Stimulated activated CD4-positive, alpha-beta T cell treated with anti-CD3 and anti-CD28 coated beads, Interleukin-1b, Interleukin-23, amount 100 ng/mL, for 4 hours (primary cell): ENCODE measurements at places on chromosomes 13 and 19.

GRCh38 chr13:24877531-24877930, 113.6 kb downstream of the RNF17 start:
- no peak for DNase-seq

- no peak for DNase-seq
These were observed 130.1 kb downstream of the ZDHHC20 start for GRCh38 chr13:21328836-21329477.

DNA sequence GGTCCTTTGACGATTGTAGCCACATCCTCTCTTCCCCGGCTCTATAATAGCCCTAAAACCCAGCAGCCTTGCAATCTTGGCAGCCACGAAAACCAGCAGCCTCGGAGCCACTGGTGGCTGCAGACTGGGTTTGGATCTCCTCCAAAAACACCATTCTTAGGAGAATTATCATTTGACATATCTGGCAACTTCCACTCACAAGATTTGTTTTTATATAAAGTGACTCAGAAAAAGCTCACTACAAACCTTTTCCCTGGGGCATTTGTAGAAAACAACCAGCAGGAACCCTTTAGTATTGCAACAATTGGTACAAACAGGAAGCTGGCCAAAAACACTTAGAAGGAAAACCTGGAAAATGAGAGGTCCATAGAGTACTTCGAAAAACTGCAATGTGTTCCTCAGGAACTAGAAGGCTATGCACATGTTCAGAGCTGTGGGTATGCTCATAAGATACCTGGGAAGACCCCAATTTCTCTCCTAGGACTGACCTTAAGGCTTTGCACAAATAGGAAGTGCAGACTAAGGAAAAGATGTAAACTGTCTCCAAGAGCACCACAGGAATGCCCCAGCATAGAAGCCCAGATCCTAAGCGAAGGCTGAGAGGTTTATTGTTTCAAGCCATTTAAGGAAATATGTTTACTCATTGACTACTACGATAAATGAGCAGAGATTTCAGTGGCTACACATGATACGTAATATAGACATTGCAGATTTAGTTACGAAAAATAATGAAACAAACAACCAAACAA, 71.2 kb downstream of the MYO16 start:
- no peak for DNase-seq

GRCh38 chr19:47561440-47562057, 11.4 kb downstream of the ZNF541 start:
- DNase-seq = no peak

GRCh38 chr13:23381866-23382265, 51.6 kb downstream of the SACS start:
- DNase-seq = no peak
